ENCODE measurements at places on chromosomes 3 and 15.

DNA sequence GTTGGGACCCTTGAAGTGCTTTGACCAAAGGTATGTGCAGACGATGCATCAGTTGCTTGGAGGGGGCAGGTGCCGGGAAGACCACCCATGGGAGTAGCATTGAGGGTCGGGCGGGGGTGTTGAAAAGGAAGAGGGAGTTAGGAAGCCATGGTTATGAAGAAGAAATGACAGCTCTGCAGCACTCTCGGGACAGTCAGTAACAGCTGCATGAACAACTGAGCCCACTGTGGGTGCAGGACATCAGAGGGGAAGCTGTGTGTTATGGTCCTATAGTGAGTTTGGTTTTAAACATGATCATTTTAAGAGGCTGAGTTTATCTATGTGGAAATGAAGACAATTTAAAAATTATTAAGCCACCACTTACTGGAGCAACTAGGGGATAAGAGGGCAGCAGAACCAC, 17.6 kb downstream of the ST8SIA2 start:
- DNase-seq = no peak

GRCh38 chr3:23203708-23204330, 692 bp downstream of the UBE2E2 start:
- DNase-seq = peak; percentile 71

DNA sequence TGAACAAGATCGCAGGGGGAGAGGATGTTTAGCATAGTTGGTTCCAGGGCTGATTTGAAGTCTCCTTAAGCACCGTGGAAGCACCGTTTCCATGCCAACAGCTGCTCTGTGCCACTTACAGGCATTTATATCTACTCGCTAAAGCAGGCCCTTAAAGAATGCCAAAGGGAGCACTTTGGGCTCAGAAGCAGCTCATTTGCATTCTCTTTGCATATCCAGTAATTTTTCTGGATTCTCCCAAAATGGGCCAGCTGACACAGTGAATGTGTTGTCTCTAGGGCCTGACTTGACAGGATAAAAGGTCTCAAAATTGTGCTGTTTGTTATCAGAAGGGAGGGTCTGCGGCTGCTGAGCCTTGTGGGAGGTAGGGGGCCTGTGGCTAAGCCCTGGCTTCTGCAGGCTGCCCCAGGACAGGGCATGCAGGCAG, 138.6 kb downstream of the FBLN2 start:
- no peak for DNase-seq

DNA sequence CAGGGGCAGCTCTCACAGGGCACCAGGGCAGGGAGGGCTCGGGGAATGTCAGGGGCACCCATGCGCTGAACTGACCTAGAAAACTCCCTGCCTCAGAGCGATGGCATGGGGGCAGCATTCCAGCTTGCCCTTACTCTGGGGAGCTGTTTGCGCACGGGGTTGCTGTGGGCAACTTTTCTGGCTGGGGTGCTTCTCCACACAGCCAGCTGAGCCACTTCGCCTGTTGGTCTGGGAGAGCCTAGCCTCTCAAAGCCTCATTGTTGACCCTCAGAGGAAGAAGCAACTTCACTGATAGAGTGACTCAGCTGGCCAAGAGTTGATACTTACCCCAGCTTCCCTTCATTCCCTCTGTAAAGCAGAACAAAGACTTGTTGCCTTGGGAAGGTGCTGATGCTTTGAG, 42.6 kb upstream of the MRPS22 start:
- no peak for DNase-seq

DNA sequence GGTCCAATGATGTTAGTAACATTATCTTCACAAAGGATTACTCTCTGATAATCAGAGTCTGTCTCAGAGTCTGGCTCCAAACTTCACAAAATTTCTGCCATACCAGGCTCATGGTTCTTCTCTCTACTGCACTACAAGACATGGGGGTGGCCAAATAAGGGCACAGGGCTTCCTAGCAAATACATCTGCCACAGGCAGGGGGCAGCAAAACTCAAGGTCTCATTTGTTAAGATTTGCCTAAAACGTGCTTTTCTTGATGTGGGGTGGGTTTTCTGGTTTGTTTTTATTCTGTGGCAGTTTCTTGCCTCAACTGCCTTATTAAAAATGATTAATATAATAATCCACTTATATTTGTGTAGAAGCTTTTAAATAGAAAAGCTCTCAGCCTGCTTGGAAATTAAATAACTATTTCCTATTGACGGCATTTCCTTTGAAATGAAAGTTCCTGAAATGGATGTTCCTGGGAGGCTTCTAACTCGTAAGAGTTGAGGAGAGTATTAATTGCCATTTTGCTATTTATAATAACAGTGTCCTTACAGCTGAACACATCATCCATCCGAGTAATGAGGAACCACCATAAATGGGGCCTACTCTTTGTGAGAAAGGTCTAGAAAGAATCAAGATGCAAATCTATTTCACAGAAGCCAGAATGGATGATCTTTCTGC, 53.8 kb downstream of the SST start:
- peak; percentile 9 for DNase-seq

- DNase-seq = peak; percentile 54
Observed at GRCh38 chr3:150925751-150926201, 20.5 kb upstream of the MINDY4B start.

Data from right kidney (tissue), 9 donors.